ENCODE measurements at places on chromosomes 5 and 9. TPM values are rescaled to one million over a fixed set of nuclear protein-coding genes. Genes with fewer than 3 reads are reported as not detected.

SLCO6A1 gene
- not detected for total RNA-seq

DNA sequence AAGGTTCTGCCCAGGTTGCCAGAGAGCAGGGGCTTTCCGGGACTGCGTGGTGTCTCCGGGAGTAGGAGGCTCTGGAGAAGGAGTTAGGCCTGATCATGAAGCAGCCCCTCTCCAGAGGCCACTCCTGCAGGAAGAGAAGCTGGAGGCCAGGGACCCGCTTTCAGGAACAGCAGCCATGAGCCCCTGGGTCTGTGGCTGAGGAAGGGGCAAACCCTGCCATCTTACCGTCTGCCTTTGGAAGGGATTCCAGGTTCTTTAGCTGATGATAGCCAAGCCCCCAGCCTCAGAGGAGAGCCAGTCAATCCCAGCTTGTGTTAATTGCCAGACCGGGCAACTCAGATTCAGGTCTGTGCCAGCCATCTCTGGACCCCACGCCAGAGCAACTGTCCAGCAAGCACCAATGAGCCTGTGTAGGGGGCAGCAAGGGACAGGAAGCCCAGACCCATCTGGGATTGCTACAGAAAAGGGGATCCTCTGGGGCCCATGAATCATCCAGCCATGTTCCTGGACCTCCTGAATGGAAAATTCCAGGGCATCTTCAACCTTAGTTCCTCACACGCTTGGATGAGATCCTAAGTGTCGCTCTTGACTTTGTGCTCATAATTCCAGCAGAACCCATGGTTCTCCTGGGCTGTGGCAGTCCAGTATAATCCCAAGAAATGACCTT lies 42.7 kb upstream of the MVB12B start:
- no peaks in the 10 kb centered on the region for H3K36me3 ChIP-seq
- H3K4me1 ChIP-seq: no peaks in the 10 kb centered on the region
- no peak overlapping the region for H3K4me3 ChIP-seq
- no peak overlapping the region for H3K27ac ChIP-seq
- no peak for DNase-seq

DNA sequence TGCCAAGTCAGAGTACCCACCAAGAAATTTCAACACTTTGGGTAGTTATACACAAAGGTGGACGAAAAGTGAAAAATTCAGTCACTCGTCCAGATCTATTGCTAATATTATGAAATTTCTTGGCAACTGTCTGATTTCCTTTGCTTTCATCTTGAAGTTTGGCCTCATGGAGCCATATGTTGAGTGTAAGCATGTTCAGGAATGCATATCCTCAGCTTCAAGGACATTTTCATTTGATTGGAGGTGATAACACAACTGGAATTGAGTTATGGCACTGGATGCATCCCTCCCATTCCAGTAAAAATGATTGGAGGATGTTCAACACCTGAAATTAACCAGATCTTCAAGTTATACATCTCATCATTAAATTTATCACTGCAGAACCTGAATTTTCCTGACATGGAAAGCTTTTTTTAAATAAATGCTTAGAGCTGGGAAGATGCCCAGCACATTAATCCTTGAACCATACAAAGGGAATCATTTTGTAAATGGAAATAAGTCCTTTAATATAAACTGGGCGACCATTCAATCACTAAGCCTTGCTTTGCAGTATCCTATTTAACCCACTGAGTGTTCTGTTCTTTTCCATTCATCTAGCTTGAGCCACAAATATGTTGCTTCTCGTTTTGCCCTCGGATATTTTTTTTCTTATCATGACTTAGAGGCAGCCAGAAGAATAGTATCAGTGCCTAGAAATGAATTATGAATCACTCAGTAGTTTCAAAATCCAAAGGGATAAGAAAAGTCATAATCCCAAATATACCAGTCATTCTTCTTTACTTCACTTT lies 273.7 kb upstream of the PIK3R1 start:
- no peak for DNase-seq
- H3K4me3 ChIP-seq: no peak overlapping the region
- H3K4me1 ChIP-seq: no peaks in the 10 kb centered on the region
- H3K36me3 ChIP-seq: no peaks in the 10 kb centered on the region

SYK gene
- total RNA-seq: not detected

GRCh38 chr5:132059696-132060500 lies 557 bp upstream of the IL3 start:
- peaks cover 5% of the 10 kb centered on the region for H3K4me1 ChIP-seq
- no peak overlapping the region for H3K27ac ChIP-seq
- no peak for DNase-seq
- no peak overlapping the region for H3K4me3 ChIP-seq

GRCh38 chr9:127660886-127661741 lies 45.7 kb upstream of the CFAP157 start:
- H3K27ac ChIP-seq: no peak overlapping the region
- peaks cover 26% of the 10 kb centered on the region for H3K36me3 ChIP-seq
- H3K4me3 ChIP-seq: no peak overlapping the region
- no peak for DNase-seq

DNA sequence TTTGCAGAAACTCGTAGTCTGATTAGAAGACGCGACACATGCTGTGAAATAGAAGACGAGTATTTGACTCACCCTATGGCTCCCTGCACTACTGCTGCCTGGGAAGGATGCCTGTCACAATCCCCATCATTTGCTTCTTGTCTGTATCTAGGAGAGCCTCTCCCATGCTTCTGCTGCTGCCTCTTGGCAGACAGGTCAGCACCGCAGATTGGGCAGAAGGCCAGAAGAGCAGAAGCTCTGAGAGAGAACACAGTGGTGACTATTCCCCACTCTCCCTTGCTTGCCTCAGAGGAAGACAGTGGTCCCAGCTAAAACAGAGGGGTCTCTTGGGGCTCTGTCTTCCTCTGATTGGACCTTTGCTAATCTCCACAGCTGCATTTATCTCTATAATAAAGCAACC lies 84.0 kb upstream of the SMIM32 start:
- no peaks in the 10 kb centered on the region for H3K4me1 ChIP-seq
- H3K4me3 ChIP-seq: no peak overlapping the region
- no peaks in the 10 kb centered on the region for H3K36me3 ChIP-seq
- peaks cover 12% of the 10 kb centered on the region for H3K27me3 ChIP-seq

- no peak overlapping the region for H3K4me3 ChIP-seq
- no peaks in the 10 kb centered on the region for H3K27me3 ChIP-seq
Observed at GRCh38 chr5:120507800-120508463, 43.8 kb downstream of the PRR16 start.

GRCh38 chr5:67543720-67544270 lies 347.2 kb upstream of the CD180 start:
- H3K4me3 ChIP-seq: no peak overlapping the region
- peaks cover 2% of the 10 kb centered on the region for H3K27me3 ChIP-seq
- no peak overlapping the region for H3K27ac ChIP-seq
- H3K4me1 ChIP-seq: no peaks in the 10 kb centered on the region
- H3K36me3 ChIP-seq: no peaks in the 10 kb centered on the region

DNA sequence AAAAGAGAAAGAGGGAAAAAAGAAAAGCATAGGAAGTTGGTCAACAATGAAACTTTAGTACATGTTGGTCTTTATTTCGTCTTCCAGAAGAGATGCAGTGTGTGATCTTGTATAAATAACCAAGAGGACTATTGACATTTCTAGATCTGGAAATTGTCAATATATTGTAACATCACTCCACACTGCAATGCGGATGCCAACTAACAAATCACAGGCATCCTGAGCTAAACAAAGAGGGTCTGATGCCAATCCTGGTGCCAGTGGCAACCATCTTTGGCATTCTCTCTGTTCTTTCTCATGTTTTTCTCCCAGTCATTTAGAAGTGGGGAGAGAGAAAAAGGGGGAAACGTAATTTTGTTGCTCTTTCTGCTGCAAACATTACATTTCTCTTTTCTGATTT lies 9.7 kb downstream of the NFIB start:
- no peaks in the 10 kb centered on the region for H3K36me3 ChIP-seq
- no peak overlapping the region for H3K4me3 ChIP-seq
- H3K4me1 ChIP-seq: peaks cover 11% of the 10 kb centered on the region
- H3K27ac ChIP-seq: no peak overlapping the region
- no peak for DNase-seq

ABCA1 gene
- total RNA-seq: 9.5 TPM

ANKRD34B gene
- total RNA-seq: not detected

DNA sequence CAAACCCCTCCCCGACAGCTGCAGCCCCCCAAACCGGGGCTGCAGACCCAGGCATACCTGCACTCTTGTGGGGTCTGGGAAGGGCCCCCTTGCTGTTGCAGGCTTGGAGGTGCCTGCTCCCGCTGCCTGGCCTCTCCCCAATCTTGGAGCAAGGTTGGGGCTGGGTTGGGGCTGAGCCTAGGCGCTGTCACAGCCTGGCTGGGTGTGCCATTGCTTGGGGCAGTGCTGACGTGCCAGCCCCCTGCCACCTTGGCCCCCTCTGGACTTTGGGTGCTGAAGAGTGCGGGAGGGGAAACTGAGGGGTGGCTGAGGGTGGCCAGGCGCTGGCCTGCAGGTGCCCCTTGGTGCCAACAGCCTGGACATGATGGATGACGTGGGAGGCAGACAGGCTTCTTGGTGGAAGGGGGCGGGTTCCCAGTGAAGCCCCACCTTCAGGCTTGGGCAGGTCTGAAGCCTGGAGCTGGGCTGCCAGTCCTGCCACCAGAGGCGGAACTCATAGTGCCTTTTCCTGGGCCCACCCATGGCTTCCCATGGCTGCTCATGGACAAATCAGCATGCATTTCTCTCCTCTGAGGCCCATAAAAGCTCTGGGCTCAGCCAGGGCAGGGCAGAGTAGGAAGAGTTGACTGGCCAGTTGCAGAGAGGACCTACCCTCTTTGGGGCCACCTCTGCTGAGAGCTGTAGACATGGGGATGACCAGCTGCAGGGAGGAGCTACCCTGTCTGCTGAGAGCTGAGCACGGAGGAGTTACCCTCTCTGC lies 19.1 kb downstream of the TMEM38B start:
- H3K27me3 ChIP-seq: no peaks in the 10 kb centered on the region
- DNase-seq: no peak
- no peaks in the 10 kb centered on the region for H3K36me3 ChIP-seq
- no peak overlapping the region for H3K4me3 ChIP-seq
- no peak overlapping the region for H3K27ac ChIP-seq

- peaks cover 17% of the 10 kb centered on the region for H3K36me3 ChIP-seq
- H3K4me1 ChIP-seq: peaks cover 48% of the 10 kb centered on the region
- H3K27me3 ChIP-seq: no peaks in the 10 kb centered on the region
Observed at GRCh38 chr5:33300209-33300742, 140.5 kb upstream of the TARS1 start.

DNA sequence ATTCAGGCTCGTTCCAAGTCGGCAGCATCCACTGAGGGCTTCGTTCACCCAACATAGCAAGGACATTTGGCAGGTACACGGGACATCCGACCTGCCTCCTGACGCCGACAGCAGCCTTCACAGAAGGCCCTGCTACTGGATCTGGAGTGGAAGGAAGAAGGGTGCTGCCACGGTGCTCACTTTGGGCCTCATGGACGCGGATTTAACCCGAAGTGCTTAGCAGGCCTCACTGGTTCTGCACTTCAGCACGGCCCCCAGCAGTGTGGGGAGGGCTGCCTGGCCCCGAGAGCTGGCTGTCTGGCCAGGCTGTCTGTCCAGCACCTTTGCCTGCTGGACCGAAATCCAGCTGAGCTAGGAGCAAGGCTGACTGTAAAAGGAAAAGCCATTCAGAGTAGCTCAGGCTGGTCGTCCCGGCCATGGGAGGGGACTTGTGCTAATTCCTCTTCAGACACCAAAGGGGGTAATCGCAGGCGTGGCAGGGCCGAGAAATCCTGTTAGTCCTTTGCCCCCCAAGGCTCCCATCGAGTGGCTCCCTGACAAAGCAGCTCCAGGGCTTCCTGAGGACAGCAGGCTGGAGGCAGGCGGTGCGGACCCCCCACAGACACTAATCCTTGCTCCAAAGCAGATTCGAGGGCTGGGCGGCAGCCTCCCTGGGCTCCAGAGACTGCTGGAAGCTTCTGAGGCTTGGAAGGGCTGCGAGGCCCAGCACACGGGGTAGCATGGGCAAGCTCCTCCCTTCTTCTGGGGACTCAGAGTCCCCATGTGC lies 11.1 kb upstream of the RXRA start:
- no peak overlapping the region for H3K27ac ChIP-seq
- no peak for DNase-seq
- no peak overlapping the region for H3K4me3 ChIP-seq
- H3K36me3 ChIP-seq: 0 out of 2 replicates have a peak, but pooled peaks cover 5% of the 10 kb centered on the region
- H3K4me1 ChIP-seq: peaks cover 27% of the 10 kb centered on the region
- H3K27me3 ChIP-seq: peaks cover 4% of the 10 kb centered on the region

- no peak overlapping the region for H3K27ac ChIP-seq
- no peaks in the 10 kb centered on the region for H3K27me3 ChIP-seq
- no peaks in the 10 kb centered on the region for H3K36me3 ChIP-seq
- no peak overlapping the region for H3K4me3 ChIP-seq
Observed at GRCh38 chr9:113617550-113617949, 154.0 kb downstream of the RGS3 start.

DNA sequence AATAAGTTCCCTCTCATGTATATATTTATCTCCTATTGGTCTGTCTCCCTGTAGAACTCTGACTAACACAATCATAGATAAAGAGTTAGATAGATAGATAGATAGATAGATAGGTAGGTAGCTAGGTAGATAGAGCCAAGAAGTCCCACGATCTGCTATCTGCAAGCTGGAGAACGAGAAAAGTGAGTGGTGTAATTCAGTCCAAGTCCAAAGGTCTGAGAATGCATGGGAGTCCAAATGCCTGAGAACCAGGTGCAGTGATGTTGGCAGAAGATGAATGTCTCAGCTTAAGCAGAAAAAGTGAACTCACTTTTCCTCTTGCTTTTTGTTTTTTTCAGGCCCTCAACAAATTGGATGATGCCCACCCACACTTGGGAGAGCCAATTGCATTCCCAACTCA lies 37.7 kb upstream of the ZFR start:
- no peak for DNase-seq
- no peak overlapping the region for H3K27ac ChIP-seq
- no peaks in the 10 kb centered on the region for H3K27me3 ChIP-seq
- no peaks in the 10 kb centered on the region for H3K36me3 ChIP-seq

DNA sequence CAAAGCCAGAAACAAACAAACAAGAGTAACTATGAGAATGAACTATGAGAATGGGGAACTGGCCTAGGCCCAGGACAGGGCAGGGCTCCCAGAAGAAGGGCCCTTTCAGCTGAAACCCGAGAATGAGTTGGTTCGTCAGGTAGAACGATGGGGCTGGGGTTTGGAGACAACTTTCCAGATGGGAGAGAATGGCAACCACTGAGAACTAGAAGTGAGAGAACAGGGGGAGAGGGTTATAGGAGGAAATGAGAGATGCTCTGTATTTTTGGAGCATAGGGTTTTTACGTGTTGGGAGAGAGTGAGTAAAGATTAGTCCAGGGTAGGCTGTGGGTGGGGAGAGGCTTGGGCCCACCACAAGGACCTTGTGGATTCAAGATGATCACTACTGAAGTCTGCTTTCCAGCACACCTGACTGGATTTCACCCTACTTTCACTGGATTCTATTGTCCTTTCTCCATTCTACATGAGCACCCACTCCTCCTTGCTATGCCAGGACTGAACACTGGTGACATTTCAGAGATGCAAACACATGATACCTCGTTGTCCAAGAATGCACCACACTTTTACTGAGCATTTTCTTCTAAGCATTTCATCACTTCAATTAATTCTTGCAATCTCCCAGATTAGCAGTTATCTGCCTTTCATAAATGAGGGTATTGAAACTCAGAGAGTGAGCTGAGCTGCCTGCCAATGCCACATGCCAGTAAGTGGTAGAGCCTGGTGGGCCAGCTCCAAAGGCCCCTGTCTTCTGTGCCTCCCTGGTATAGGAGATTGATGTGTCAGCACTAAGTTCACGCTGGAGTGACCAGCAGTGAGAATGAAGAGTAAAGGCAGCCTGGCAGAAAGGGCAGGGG lies 3.2 kb upstream of the TMEM268 start:
- peaks cover 48% of the 10 kb centered on the region for H3K4me1 ChIP-seq
- no peaks in the 10 kb centered on the region for H3K27me3 ChIP-seq

Measured in HFFc6 (cell line).